ENCODE measurements at places on chromosomes 2 and 18. TPM values are rescaled to one million over a fixed set of nuclear protein-coding genes. Genes with fewer than 3 reads are reported as not detected.

Gene TCF4
- 14.3 TPM for polyA plus RNA-seq

DNA sequence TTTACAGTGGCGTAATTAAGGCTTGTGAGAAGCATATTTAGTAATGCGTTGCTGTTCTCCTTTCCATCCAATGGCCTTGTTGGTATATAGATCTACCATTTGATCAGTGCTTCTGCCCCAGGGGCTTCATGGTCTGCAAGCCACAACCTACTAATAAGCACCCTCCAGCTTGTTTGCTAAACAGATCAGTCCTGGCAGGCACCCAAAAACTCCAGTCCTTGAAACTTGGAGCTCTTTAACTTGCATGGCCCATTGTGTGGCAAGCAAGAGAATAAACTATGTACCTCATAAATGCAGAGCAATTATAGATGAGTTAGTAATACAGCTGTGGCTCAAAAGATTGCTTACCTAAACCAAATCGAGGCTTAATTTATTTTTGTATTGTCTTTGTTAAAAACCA lies 158.5 kb downstream of the FTCDNL1 start:
- no peaks in the 10 kb centered on the region for H3K4me1 ChIP-seq
- H3K27ac ChIP-seq = no peak overlapping the region
- H3K4me3 ChIP-seq = no peak overlapping the region
- no peaks in the 10 kb centered on the region for H3K27me3 ChIP-seq

DNA sequence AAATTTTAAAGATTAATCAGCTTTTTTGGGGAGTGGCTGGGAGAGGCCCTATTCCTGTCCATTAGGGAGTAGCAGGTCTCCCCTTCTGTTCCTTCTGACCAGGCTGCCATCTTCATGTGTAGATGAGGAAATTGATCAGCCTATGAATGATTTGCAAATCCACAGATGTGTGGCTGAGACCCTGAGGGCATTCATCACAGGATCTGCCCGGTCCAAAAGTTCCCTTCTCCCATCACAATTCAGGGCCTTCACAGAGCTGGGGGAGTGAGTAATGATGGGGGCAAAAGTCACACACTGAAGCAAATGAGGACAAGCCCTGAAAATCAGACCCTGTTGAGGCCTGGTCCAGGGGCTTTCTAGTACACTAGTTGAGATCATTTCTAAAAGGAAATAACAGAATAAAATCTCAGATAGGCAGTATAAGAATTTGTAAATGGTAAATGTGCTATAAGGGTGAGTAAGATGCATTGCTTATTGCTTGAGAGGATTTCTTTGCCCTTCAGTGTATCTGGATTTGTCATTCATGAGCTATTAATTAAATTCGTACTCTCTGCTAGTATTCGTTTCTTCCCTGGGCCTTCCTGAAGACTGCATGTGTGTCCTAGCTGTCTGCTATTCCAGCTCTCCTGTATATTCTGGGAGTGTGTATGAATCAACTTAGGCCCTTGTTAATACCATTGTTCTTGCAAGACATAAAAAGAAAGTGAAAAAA lies 53.2 kb downstream of the SETBP1 start:
- peaks cover 3% of the 10 kb centered on the region for H3K4me1 ChIP-seq
- DNase-seq = no peak
- peaks cover 20% of the 10 kb centered on the region for H3K36me3 ChIP-seq
- H3K4me3 ChIP-seq = no peak overlapping the region
- H3K27ac ChIP-seq = no peak overlapping the region

DNA sequence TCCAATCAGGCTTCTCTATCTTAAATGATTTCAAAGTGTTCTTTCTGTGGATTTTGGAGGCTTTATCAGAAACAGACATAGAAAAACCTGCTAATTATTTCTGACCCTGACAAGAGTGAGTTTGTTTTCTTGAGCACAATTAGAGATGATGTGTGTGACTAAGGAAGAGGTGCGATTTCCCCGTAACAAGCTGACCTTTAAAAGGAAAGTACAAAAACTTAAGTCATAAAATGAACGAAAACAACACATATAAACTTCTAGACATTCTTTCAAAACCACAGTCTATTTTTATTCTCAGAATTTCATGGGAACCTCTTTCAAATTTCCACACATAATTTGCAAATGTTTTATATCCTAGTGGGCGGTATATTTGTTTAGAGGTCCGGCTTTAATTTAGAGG lies 604.8 kb downstream of the CPS1 start:
- no peaks in the 10 kb centered on the region for H3K27me3 ChIP-seq
- no peak overlapping the region for H3K27ac ChIP-seq
- DNase-seq = no peak
- no peaks in the 10 kb centered on the region for H3K4me1 ChIP-seq
- H3K36me3 ChIP-seq = no peaks in the 10 kb centered on the region
- H3K4me3 ChIP-seq = no peak overlapping the region

Gene SLC38A11
- polyA plus RNA-seq = 0.10 TPM

DNA sequence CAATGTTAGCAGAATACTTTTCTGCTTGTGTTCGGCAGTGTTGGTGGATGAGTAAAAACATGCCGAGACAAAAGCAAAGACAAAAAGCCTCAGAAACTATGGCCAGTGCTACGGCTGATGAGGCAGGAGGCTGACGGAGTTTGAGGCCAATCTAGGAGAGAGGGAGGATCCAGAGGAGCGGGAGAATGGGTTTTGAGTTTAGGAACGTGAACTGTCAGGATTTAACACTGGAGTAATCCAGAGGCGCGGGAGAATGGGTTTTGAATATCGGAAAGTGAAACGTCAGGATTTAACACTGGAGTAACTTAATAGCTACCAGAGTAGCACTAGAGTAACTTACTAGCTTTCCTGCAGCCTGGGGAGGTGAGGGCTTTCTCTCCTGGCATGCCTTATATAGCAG lies 37.4 kb downstream of the LYPD6B start:
- no peaks in the 10 kb centered on the region for H3K27me3 ChIP-seq
- peak; percentile 79 for DNase-seq
- peaks cover 29% of the 10 kb centered on the region for H3K4me1 ChIP-seq

- no peaks in the 10 kb centered on the region for H3K36me3 ChIP-seq
- no peaks in the 10 kb centered on the region for H3K4me1 ChIP-seq
- H3K27me3 ChIP-seq = no peaks in the 10 kb centered on the region
- H3K4me3 ChIP-seq = no peak overlapping the region
Observed at GRCh38 chr2:195766691-195767090, 109.7 kb downstream of the SLC39A10 start.

- no peak for DNase-seq
- H3K27ac ChIP-seq = no peak overlapping the region
- H3K27me3 ChIP-seq = no peaks in the 10 kb centered on the region
Observed at GRCh38 chr2:191329841-191330240, 84.6 kb downstream of the MYO1B start.

Gene CCDC74B
- 8.2 TPM for polyA plus RNA-seq

DNA sequence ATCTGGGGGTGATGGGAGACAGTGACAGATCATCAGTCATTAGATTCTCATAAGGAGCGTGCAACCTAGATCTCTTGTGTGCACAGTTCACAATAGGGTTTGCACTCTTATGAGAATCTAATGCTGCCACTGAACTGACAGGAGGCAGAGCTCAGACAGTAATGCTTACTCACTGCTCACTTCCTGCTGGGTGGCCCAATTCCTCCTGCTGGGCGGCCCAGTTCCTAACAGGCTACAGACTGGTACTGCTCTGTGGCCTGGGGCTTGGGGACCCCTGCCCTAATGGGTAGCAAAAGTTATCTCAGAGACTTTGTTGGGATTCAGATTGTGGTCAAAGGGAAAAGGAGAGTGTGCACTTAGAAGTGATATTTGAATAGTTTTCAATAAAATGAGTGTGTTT lies 840.1 kb upstream of the ID2 start:
- no peaks in the 10 kb centered on the region for H3K36me3 ChIP-seq
- H3K27me3 ChIP-seq = no peaks in the 10 kb centered on the region
- no peak overlapping the region for H3K27ac ChIP-seq

DNA sequence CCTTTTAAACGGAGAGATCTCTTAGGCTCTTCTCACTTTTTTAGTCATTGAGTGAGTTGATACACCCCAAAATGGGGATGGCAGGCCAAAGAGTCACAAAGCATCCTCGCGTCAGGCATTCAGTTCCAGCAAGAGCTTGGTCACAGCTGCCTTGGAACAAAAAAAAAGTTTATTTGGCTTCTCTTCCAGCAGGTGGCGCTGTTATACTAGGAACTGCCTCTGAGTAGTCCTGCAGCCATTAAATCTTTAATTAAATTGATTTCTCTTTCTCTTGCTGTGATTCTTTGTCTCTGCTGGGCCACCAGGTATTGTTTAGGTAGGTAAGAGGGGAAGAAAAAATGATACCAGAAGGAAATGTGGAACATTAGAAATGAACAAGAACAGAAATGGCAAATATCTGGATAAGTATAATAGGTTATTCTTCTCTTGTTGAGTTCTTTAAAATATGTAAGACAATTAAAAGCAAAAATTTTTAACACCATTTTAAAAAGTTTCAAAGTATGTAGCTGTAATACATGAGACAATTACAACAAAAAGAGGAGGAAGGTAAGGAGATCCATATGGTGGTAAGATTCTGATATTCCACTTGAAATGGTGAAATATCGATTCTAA lies 175.1 kb downstream of the GALNT1 start:
- no peaks in the 10 kb centered on the region for H3K27me3 ChIP-seq
- no peak overlapping the region for H3K27ac ChIP-seq
- H3K36me3 ChIP-seq = no peaks in the 10 kb centered on the region
- no peak overlapping the region for H3K4me3 ChIP-seq

GRCh38 chr18:45678850-45679249 lies 45.1 kb upstream of the SLC14A1 start:
- no peak for DNase-seq
- H3K27ac ChIP-seq = no peak overlapping the region
- H3K27me3 ChIP-seq = no peaks in the 10 kb centered on the region
- H3K4me1 ChIP-seq = no peaks in the 10 kb centered on the region
- no peak overlapping the region for H3K4me3 ChIP-seq

Gene RPL31
- 6,954 TPM for polyA plus RNA-seq

DNA sequence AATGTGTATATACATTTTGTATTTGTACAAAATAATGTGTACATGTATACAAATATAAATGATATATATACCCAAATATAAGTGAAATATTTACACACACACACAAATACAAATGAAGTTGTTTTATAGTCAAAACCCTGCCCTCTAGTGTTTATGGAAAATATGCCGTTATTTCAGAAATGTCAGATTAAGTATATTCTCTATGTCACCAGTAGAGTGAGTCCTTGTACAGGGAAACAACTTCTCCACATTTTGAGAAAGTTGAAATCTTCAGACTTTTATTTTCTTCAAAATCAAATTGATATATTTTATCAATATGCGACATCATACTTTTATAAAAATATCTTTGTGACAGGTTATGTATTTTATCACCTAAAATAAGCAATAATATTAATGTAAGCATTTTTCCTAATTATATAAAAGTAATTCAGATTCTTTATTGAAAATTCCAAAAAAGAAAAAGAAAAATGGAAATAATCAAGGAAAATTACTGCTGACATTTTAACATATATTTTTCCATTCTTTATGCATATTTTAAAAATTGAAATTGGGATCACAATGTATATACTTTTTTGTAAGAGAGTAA lies 22.4 kb downstream of the ARL6IP6 start:
- DNase-seq = no peak
- H3K4me1 ChIP-seq = no peaks in the 10 kb centered on the region
- no peaks in the 10 kb centered on the region for H3K27me3 ChIP-seq
- H3K27ac ChIP-seq = no peak overlapping the region

DNA sequence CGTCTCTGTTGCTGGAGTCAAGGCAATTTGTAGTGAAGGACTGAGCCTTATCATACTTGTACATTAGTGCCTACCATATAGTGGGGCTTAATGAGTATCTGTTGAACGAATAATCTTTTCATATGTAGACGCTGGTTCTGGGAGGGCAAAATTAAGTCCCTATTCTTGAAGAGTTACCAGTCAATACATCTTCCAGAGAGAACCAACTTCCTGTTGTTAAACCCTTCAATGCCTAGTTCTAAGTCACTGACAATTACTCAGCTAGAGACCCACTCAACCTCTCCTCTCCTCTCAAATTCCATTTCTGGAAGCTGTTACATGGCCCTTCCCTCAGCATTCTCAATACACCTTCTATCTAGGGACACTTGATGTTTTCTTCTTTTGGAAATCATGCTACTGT lies 1.1 kb upstream of the MOB4 start:
- H3K4me3 ChIP-seq = no peak overlapping the region
- no peaks in the 10 kb centered on the region for H3K27me3 ChIP-seq
- DNase-seq = peak; percentile 29
- no peaks in the 10 kb centered on the region for H3K4me1 ChIP-seq
- H3K36me3 ChIP-seq = no peaks in the 10 kb centered on the region
- peak overlapping the region; percentile 89 for H3K27ac ChIP-seq

Gene FLACC1
- polyA plus RNA-seq = 1.9 TPM

DNA sequence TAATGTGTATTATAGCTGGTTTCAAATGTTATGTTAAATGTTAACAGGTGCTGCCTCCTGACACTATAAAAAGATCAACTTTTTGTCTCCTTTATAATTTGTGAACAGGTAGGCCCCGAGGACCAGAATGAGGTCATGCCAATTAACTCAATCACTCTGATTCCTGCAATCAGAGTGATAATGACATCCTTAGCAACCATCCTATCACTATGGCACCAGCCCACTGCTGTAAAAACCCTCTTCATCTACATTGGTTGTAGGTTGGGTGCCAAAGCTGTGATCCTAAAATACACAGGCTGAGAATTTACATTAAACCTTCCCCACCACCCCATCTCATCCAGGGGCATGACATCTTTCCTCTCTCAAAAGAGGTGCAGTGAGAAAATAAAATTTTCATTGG lies 103.5 kb downstream of the CPO start:
- H3K27ac ChIP-seq = no peak overlapping the region
- no peaks in the 10 kb centered on the region for H3K4me1 ChIP-seq
- H3K27me3 ChIP-seq = no peaks in the 10 kb centered on the region

GRCh38 chr2:223943561-223944008 lies 1.6 kb downstream of the WDFY1 start:
- H3K27ac ChIP-seq = no peak overlapping the region
- no peaks in the 10 kb centered on the region for H3K27me3 ChIP-seq
- no peak overlapping the region for H3K4me3 ChIP-seq
- peak; percentile 39 for DNase-seq
- H3K36me3 ChIP-seq = no peaks in the 10 kb centered on the region
- H3K4me1 ChIP-seq = peaks cover 14% of the 10 kb centered on the region

DNA sequence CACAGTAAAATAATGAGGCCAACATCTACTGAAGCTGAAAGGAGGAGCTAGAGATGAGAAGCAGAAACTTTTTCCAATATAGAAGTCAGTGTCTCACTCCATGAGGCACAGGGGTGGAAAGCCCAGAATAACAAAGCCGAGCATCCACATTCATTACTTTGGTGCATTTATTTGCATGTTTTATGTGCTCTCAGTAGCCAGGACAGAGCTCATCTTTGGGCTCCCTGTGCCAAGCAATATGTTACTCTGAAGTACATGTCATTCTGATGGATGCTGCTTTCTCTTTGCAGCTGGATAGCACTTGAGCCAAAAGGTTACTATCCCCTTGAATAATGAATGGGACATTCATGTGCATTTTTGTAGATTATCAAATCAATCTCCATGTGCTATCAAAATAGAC lies 338.6 kb upstream of the SOX11 start:
- no peak for DNase-seq
- H3K27me3 ChIP-seq = no peaks in the 10 kb centered on the region
- H3K36me3 ChIP-seq = no peaks in the 10 kb centered on the region

Gene AGXT
- 0.05 TPM for polyA plus RNA-seq

Gene COL4A4
- 2.7 TPM for polyA plus RNA-seq

Gene PDE1A
- polyA plus RNA-seq = 1.0 TPM

Gene MRPL33
- polyA plus RNA-seq = 92.4 TPM

GRCh38 chr2:149613704-149614103 lies 26.1 kb upstream of the MMADHC start:
- no peaks in the 10 kb centered on the region for H3K27me3 ChIP-seq
- H3K4me3 ChIP-seq = no peak overlapping the region
- no peaks in the 10 kb centered on the region for H3K36me3 ChIP-seq
- H3K4me1 ChIP-seq = peaks cover 17% of the 10 kb centered on the region
